Iris pigment epithelial cell (primary cell): ENCODE measurements at places on chromosomes 7 and 10.
A peak's percentile ranks its signal among the peaks of the same experiment; 100 is the strongest.

DNA sequence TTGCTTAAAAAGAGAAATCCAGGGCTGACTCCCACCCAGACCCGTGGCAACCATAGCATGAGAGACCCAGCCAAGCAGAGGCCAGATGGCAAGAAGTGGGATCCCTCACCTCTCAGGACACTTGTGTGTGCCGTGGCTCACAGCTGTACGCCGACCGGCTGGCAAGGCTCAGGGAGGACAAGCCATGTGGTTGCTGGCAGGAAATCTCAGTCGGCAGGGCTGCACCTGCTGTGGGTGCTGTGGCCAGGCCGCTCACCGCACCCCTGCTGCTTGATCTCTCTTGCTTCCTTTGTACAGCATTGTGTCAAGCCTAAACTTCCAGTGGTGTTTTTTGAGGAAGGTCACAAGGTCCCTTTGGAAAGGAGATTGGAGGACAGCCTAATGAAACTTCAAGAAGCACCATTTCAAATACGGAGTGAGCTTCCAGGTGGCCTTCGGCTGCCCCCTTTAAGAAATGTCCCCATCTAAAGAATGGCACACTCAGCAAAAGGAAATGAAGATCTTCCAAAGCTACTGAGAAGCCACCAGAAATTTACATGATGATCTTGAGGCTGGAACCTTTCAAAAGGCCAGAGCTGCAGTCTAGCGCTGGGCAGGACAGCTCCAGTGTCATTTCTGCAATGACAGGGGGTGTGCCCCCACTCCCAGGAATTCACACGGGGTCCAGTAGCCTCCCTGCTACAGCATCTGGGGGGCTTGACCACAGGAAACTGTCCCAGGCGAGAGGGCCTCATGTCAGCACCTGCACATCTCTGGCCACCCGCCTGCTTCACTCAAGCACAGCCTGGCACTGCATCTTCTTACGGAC, 409.0 kb upstream of the MGMT start:
- no peak for DNase-seq

- peak; percentile 76 for DNase-seq
These were observed 29.0 kb downstream of the ATOH7 start for GRCh38 chr10:68202960-68203353.

DNA sequence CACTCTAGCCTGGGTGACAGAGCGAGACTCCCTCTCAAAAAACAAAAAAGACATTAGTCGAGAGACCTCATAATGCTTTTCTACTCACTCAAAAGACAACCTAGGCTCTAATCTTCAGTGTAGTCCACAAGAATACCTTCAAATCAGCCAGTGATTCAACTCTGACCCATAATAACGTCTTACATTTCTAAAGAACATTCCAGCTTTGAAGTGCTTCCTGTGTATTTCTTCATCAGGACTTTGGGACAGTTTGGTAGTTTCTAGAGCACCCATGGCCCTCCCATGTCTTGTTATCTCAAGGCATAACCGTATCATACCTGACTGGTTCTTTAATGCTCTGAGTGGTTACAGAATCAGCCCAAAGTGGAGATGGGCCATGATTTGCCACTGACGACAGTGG, 221.3 kb downstream of the SKIDA1 start:
- peak; percentile 73 for DNase-seq

DNA sequence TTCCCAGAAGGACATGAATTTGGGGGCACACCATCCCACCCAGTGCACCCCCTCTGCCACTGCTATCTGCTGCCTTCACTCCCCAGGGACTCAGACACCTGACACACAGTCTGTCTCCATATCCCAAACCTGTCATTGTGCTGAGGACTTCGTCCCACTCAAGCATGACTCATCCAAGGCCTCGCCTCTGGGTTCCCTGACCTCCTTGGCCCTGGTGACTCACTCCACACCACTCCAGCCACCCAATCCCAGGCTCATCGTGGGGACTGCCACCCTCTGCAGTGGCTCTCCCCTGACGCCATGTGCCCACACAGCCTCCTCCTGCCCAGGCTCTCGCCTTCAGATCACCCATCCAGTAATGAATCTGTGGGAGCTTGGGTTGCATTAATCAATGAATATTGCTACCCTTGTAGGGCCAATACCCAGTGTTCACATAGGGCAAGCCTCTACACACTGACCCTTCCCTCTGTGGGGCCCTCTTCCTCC, 6.6 kb upstream of the INSIG1 start:
- DNase-seq, result peak; percentile 57

DNA sequence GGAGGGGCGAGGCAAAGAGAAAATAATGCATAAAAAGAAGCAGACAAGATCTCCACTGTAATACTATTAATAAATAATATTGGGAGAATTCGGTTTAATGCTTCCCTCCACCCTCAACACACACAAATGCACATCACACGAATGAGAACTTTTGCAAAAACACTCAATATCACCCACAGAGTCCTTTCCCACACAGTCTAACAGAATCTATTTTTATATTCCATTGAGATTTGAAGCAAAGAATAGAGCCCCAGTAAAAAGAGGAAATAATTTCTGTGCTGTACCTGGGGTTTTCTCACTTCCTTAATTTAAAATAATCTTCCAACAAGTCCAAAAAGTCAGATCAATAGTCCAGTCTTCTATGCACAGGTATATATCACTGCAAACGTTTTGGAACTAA, 17.0 kb downstream of the PIK3AP1 start:
- DNase-seq, result no peak

DNA sequence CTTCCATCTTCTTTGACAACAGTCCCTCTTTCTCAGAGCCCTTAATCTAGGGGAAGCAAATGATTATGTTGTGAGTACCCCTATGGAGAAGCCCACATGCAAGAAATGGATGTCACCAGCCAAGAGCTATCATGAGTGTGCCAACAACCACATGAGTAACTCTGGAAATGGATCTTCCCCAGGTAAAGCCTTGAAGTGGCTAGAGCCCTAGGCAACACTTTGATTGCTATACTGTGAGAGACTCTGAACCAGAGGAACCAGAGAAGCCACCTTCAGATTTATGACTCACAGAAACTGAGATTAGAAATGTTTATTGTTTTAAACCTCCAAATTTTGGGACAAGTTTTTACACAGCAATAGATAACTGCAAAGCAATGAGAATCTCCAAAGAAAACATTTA, 60.9 kb upstream of the COL1A2 start:
- no peak for DNase-seq

- DNase-seq, result peak; percentile 83
These were observed 1.5 kb downstream of the IPMK start for GRCh38 chr10:58266003-58266825.

- DNase-seq, result peak; percentile 21
These were observed 114.5 kb downstream of the PTPN20 start for GRCh38 chr10:47025540-47026300.
